Endothelial cell (in vitro differentiated cells): ENCODE measurements at places on chromosomes 12 and 14. TPM values are rescaled to one million over a fixed set of nuclear protein-coding genes. Genes with fewer than 3 reads are reported as not detected.

GRCh38 chr12:46483572-46484395, 111.2 kb upstream of the SLC38A2 start:
- no peak for DNase-seq

AGAP2 gene
- total RNA-seq = 27.0 TPM

- DNase-seq = no peak
These were observed 13.7 kb upstream of the SIX1 start for GRCh38 chr14:60662982-60663381.

GRCh38 chr14:36289954-36290353, 30.5 kb downstream of the MBIP start:
- no peak for DNase-seq

VPS33A gene
- 32.1 TPM for total RNA-seq

GRCh38 chr12:101713930-101714329, 16.5 kb downstream of the CHPT1 start:
- no peak for DNase-seq

PRB2 gene
- total RNA-seq = not detected
